NCI-H345 (cell line): ENCODE measurements at places on chromosomes 16 and 17.

GRCh38 chr17:51371732-51372151 lies 111.4 kb downstream of the UTP18 start:
- DNase-seq = peak; percentile 65

- no peak for DNase-seq
Observed at GRCh38 chr17:17376362-17376761, 73.2 kb downstream of the NT5M start.

DNA sequence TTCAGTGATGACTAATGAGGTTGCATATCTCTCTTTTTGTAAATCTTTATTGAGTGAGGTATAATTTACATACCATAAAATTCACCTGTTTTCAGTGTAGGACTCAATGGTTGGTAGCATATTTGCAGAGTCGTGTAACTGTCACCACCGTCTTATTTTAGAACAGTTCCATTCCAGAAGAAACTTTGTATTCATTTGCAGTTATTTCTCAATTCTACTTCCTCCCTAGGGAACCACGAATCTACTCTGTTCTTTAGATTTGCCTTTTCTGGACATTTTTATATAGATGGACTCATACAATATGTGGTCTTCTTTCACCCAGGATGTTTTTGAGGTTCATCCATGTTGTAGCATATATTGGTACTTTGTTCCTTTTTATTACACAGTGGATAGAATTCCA lies 3.7 kb downstream of the FTO start:
- DNase-seq = no peak

GRCh38 chr16:81493755-81494433 lies 49.3 kb downstream of the CMIP start:
- no peak for DNase-seq

GRCh38 chr17:42179911-42180410 lies 981 bp downstream of the KCNH4 start:
- DNase-seq = peak; percentile 3

GRCh38 chr17:17603895-17604225 lies 12.4 kb upstream of the PEMT start:
- peak; percentile 38 for DNase-seq

GRCh38 chr16:74034200-74034599 lies 262.4 kb upstream of the PSMD7 start:
- no peak for DNase-seq

GRCh38 chr17:75125984-75126383 lies 5.6 kb downstream of the NT5C start:
- DNase-seq = no peak

DNA sequence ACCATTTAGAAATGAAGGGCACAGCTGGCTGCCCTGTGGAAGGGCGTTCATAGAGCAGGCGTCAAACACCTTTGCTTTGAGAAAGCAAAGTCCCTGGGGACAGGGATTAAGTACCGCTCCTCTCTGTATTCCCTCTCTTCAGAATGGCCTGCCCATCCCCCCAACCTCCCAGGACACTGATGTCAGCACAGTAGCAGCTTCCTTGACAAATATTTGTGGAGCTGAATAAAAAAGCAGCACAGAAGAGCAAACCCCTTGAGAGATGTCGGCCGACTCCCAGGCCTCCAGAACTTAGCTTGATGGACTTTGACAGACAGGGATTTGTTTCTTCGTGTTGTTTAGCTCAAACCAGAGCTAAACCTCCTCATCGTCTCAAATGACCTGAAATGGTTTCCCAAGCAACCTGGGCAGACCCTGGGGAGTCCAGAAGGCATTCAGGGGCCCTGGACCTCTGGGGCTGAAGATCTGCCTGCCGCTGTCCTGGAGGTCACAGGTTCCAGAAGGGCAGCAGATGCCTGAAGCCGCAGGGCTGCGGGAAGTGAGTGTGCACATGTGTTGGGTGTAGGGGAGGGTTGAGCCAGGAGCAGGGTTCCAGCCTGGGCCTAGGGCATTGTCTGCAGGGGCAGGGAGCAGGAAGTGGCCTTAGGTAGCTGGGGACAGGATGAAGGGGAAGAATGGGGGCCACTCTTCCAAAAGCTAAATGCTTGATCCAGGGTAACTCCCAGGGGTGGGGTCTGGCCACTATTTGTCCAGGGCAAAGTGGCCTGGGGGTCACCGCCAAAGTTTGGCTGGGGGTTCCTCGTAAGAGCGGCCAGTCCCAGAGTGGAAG lies 42.3 kb upstream of the NKD1 start:
- DNase-seq = peak; percentile 48

GRCh38 chr16:15752717-15753488 lies 102.9 kb downstream of the NDE1 start:
- no peak for DNase-seq

DNA sequence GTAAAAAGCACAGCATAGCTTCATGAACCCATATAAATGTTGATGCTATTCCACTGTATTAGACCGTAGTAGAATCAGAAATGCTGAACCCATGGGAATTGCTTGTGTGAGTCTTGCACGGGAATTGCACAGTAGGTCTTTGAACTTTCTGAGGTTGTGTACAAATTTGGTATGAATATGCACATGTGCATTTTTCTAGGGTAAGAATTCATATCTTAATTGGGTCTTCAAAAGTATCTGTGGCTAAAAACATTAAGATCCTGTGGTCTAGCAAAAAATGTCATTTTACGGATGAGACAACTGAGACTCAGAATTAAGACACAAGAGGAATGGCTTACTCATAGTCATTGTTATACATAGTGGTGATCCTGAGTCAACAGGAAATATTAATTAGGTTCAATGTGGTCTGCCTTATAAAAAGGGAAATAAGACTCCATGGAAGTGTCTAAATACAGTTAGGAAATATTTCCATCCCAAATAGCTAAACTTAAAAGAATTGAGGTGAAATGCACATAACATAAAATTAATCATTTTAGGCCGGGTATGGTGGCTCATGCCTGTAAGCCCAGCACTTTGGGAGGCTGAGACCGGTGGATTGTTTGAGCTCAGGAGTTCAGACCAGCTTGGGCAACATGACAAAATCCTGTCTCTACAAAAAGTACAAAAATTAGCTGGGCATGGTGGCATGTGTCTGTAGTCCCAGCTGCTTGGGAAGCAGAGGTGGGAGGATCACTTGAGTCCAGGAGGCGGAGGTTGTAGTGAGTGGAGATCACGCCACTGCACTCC lies 22.8 kb downstream of the TAOK1 start:
- no peak for DNase-seq

- peak; percentile 91 for DNase-seq
Observed at GRCh38 chr17:57604771-57605674, 140.1 kb downstream of the CCDC182 start.

DNA sequence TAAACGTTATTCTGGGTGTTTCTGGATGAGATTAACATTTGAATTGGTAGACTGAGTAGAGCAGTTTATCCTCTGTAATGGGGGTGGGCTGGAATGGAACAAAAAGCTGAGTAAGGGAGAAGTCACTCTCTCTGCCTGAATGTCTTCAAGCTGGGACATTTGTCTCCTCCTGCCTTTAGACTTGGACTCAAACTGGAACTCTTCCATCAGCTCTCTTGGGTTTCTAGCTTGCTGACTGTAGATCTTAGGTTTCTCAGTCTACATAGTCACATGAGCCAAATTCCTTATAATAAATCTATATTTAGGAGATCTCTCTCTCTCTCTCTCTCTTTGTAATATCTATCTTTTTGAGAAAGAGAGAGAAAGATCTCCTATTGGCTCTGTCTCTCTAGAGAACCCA lies 553.3 kb upstream of the CDH11 start:
- no peak for DNase-seq

DNA sequence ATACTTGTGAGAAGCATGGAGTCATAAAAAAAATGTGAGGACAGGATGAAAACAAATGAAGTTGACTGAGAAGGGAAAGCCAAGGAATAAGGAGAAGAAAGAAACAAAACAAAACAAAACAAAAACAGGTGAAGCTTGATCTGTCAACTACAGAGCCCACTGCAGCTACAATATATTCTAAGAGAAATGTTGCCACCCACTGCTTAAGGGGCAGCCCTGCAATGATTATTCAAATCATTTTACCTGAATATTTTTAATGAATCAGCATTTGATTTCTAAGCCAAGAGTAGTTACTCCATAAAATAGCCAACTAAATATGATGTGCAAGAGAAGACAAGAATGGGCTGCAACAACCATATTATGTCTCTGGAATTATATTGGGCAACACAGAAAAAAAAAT lies 252.0 kb upstream of the KIF2B start:
- DNase-seq = no peak
